Activated CD8-positive, alpha-beta memory T cell treated with anti-CD3 and anti-CD28 coated beads, Interleukin-2, amount 10 ng/mL, durations not matched to agents 7 days and 5 days (primary cell): ENCODE measurements at places on chromosomes 4 and X. TPM values are rescaled to one million over a fixed set of nuclear protein-coding genes. Genes with fewer than 3 reads are reported as not detected.
A peak's percentile ranks its signal among the peaks of the same experiment; 100 is the strongest.

UNC5C gene
- total RNA-seq: not detected

TMPRSS11F gene
- not detected for total RNA-seq

TNIP3 gene
- total RNA-seq: 9.3 TPM

P2RY8 gene
- total RNA-seq: 82.4 TPM

CXCL3 gene
- total RNA-seq: not detected

VCX3A gene
- not detected for total RNA-seq

SLC10A3 gene
- 24.9 TPM for total RNA-seq

NWD2 gene
- total RNA-seq: not detected

KIF4A gene
- total RNA-seq: 41.0 TPM

GUCY1A1 gene
- total RNA-seq: 0.87 TPM

RGN gene
- total RNA-seq: not detected

NEUROG2 gene
- total RNA-seq: 0.12 TPM

CENPVL2 gene
- total RNA-seq: not detected

GRCh38 chr4:23981328-23981727 lies 91.5 kb upstream of the PPARGC1A start:
- no peak for DNase-seq

DNA sequence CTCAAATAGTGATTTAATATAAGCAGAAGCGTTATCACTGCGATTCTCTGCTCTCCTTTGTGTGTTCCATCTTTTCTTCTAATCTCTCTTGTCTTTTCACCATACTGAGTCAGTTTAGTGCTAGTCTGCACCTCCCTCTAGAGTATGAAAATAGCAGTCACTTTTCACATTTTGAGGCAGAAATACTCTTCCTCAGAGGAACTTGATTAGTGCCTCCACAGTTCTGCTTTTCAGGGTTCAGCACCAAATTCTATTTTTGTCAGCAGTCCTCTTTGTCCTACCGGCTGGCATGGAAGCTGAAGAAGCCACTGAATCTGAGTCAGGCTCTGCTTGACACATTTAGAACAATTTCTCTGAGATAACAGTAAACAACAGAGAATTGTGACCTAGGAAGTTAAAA lies 49.7 kb upstream of the ANKRD17 start:
- no peak for DNase-seq

GRCh38 chrX:43615660-43616059 lies 40.4 kb upstream of the MAOA start:
- DNase-seq: no peak

GRCh38 chr4:142365391-142365790 lies 480.7 kb downstream of the INPP4B start:
- DNase-seq: no peak

DNA sequence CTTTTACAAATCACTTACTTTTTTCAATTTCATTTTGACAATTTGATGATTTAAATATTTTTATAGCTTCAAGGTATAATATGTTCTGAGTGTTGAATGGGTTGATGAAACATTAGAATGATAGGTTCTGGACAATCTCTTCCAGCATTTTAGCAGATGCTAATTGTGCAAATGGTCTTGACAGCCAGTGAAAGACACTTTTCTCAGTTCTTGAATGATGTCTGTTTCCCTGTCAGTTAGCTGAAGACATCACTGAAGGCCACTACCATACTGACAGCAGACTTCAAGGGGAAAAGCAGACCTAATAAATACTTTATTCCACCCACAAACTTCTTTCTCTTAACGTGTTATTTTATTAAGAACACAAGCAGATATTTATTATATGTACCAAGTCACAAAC lies 498.6 kb downstream of the GRXCR1 start:
- DNase-seq: no peak

GRCh38 chr4:74919783-74920182 lies 13.1 kb upstream of the PARM1 start:
- DNase-seq: no peak

- DNase-seq: no peak
Observed at GRCh38 chr4:68466185-68466584, 18.9 kb downstream of the TMPRSS11E start.

- no peak for DNase-seq
Observed at GRCh38 chr4:83043801-83044407, 8.9 kb downstream of the COPS4 start.

GRCh38 chr4:167177925-167178324 lies 56.4 kb downstream of the SPOCK3 start:
- no peak for DNase-seq

GRCh38 chr4:156252358-156252921 lies 298.8 kb upstream of the CTSO start:
- DNase-seq: no peak

DNA sequence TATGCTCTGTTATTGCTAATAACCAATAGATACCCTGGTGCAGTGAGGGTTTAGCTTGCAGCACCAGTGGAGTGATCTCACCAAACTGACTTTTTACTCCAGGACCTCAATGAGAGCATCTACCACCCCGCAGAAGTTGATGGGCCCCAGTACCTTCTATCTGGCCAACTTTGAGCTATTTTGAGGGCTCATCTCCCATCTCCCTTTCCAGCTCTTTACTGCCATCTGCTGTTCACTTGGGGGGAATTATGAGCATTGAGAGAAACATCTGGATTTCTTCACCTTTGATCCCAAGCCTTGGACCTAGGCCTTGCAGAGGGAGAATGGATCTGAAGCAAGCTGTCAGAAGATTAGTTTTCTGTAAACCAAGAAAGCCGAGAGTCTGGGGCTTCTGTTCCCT lies 143.6 kb downstream of the TMEM164 start:
- peak; percentile 44 for DNase-seq

DNA sequence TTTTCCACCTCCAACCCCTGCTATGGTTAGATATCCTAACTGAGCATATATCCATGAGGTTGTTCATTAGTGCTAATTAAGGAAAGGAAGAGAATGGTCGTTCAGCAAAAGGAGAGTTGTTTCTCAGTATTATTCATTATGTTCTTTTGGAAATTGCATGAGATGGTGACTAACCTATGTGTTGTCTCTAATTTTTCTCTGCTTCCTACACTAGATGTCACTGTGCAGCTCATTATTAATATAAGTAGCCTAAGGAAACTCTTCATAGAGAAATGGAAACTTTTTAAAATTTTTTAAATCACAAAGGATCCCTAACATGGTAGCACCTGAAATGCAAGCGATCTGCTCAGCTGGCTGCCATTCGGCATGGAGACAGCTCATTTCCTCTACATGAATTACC lies 67.7 kb upstream of the FAM9A start:
- no peak for DNase-seq

- DNase-seq: no peak
Observed at GRCh38 chr4:82711158-82711785, 87.3 kb downstream of the SCD5 start.

DNA sequence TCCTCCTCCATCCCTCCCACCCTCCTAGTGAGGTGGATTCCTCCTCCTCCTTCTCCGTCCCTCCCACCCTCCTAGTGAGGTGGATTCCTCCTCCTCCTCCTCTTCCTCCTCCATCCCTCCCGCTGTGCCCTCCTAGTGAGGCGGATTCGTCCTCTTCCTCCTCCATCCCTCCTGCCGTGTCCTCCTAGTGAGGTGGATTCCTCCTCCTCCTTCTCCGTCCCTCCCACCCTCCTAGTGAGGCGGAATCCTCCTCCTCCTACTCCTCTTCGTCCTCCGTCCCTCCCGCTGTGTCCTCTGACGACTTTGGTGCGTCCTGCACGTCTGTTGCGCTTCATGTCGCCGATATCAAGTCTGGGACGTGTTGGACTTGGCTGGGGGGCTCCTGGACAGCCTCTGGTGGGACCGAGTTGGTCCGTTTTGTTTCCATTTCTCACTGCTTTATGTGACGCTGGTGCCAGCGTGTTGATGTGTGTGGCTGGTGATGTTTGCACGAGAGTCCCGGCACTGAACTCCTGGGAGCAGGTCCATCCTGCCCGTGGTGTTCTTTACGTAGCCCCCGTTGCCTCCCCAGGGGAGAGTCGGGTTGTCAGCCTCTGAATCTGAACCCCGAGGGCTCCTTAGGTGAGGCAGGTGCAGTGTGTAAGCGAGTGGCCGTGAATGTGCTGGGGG lies 5.4 kb downstream of the AKAP17A start:
- DNase-seq: no peak

- no peak for DNase-seq
Observed at GRCh38 chrX:96650023-96650422, 34.6 kb upstream of the DIAPH2 start.

DNA sequence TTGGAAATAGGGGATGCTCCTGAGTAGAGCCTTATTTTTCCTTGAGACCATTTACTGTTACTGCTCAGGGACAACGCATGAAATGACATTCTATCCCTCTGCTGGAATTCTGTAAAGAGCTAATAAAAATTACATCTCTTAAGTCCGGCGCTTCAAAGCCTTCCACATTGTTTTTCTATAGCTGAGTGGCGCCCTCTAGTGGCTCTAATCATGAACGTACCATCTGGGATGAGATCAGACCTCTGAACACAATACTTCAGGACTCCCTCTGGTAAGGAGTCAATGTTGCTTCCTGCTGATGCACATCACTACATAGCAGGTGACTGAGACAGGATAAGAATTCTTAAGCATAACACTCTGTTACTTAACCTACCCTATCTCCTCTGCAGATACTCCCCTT lies 6.0 kb downstream of the HMGN5 start:
- DNase-seq: peak; percentile 67

GRCh38 chr4:121283319-121283718 lies 97.5 kb downstream of the QRFPR start:
- DNase-seq: no peak

GRCh38 chr4:56856656-56857055 lies 35.2 kb upstream of the SPINK2 start:
- DNase-seq: no peak

DNA sequence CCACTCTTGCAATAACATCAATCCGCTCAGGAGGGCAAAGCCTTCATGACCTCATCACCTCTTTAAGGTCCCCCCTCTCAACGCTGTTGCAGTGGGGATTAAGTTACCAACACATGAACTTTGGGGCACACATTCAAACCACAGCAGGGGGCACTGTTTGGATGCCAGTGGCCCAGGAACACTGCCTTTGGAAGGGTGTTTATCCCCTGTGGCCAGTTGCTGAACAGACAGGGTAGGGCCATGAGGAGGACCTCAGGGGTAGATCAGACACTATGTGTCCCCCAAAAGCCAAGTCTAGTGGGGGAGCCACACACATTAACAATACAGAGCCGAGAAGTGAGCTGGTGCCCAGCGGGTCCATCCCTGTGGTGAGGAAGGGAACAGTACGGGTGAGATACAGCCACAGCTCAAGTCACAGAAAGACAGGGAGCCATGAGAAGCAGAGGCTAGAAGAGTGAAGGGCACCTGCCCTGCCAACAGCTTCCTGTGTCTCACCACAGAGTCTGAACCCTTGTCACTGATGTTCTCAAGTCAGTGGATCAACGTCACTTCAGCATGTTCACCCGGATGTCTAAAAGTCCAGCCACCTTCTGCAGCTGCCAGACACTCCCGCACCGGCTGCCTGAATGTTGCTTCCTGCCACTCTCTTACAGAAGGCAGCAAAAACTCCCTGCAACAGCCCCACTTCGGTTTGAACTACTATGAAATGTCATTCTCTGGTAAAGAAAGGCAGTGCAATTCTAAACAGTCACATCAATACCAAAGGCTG lies 19.9 kb upstream of the MXD4 start:
- peak; percentile 90 for DNase-seq

DNA sequence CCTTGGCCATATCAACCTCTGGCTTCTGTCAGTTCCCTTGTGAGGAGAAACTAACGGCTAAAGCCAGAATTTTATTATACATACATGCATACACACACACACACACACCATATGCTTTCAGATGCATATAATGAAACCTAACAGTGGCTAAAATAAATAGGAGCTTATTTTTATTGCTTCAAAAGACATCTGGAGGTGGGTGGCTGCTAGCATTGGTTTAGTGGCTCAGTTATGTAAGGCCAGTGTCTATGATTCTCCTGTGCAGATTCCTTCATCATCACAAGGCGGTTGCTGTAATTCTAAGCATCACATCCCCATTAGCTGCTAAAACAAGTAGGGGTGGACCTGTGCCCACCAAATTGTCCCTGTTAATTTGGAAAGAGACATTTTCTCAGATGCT lies 110.8 kb downstream of the MAPK10 start:
- DNase-seq: no peak

DNA sequence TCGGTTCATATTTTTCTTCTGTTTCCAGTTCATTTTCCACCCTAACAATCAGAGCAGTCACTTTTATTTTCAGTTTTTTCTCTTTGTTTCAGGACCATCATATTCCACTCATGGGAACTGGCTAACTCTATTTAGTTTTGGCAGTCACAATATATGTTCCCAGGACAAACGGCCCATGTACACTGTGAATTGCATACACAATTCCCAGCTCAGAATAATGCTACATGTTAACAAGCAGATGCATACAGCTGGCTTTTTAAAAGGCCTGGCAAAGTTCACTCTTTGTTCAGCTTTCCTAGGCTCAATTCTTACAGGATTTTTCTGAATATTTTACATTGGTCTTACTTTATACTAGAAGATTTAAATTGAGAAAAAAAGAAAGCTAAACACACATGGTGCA lies 224.9 kb downstream of the ANKRD50 start:
- no peak for DNase-seq

GRCh38 chrX:47862680-47863079 lies 26.0 kb downstream of the ZNF81 start:
- no peak for DNase-seq

DNA sequence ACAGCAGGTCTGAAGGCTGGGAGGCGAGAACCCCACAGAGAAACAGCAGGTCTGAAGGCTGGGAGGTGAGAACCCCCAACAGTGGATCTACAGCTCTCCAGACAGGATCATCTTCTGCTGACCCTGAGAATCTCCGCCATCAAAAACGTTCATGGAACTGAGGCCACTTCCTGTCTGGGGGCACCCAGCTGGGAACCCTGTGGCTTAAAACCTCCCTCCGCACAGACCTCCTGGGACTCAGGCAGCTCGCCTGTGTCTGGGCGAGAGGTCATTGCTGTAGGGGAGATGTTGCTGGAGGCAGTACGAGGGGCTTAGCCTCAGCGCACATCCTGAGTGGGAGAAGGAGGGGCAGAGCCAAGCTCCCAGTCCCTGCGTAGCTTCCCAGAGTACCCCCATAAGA lies 15.1 kb upstream of the CLDN24 start:
- DNase-seq: peak; percentile 12

DNA sequence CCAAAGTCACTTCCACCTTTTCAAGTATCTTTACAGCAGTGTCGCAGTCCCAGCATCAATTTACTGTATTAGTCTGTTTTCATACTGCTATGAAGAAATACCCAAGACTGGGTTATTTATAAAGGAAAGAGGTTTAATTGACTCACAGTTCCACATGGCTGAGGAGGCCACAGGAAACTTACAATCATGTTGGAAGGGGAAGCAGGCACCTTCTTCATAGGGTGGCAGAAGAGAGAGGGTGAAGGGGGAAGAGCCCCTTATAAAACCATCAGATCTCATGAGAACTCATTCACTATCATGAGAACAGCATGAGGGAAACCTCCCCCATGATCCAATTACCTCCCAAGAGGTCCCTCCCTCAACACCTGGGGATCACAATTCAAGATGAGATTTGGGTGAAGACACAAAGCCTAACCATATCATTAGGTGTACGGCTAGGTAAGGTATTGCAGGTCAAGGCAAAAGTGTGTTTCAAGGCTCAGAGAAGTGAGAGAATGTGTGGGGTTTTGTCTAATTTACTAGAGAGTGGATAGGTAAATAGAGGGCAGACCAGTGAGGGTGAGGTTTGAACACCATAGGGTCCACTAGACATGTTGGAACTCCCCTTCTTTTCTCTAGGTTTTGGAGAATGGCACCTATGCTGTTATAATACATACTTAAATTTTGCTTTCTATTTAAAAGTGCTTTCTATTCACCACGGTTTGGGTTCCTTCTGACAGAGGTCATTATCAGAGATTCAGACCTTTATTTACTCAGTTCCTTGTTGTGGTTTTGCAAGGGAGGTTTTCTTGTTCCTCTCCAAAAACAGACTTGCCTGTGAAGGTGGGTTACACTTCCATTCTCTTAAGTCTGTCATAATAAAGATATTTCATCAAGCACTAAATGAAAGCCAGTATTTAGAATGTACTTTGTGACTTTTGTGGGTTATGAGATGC lies 186.6 kb downstream of the CPEB2 start:
- DNase-seq: no peak
